ENCODE measurements at places on chromosomes 2 and 18.

DNA sequence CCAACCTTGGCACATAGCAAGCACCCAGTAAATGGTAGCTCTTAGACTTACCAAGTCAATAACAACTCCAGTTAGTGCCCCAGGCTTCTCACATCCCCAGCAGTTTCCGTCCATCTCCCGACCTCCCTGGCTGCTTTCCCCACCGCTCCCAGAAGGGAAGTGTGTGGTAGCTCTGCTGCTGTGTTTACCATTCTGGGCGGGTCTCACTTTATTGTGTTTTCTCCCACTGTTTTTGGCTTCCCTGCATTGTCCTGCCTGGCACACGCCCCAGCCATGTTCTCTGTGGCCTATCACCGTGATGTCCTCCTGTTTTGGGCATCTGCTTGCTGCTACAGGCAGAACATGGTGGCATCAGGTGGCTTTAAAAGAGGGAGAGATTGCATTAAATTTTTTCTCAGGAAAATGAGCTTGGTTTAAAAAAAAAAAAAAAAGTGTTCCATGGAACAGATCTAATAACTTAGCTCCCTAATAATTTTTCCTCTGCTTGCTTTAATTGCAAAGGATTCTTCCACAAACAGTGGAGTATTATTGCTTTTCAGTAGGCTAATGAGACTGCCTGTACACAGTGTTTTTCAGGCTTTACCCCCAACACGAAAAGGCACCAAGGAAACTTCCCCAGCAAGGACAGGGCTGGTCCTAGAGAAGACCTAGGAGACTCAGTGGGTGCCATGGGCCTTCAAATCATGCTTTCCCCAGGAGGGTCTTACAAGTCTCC is 8.0 kb upstream of the COX7A2L start:
- no peak for DNase-seq

- no peak for DNase-seq
These were observed 1.8 kb upstream of the BOK start for GRCh38 chr2:241556746-241557145.

- no peak for DNase-seq
These were observed 14.3 kb upstream of the TRIB2 start for GRCh38 chr2:12702168-12703121.

- no peak for DNase-seq
These were observed 11.0 kb downstream of the RAB11FIP5 start for GRCh38 chr2:73101626-73102256.

GRCh38 chr2:201638326-201638725 is 5.0 kb downstream of the TMEM237 start:
- DNase-seq, result no peak

DNA sequence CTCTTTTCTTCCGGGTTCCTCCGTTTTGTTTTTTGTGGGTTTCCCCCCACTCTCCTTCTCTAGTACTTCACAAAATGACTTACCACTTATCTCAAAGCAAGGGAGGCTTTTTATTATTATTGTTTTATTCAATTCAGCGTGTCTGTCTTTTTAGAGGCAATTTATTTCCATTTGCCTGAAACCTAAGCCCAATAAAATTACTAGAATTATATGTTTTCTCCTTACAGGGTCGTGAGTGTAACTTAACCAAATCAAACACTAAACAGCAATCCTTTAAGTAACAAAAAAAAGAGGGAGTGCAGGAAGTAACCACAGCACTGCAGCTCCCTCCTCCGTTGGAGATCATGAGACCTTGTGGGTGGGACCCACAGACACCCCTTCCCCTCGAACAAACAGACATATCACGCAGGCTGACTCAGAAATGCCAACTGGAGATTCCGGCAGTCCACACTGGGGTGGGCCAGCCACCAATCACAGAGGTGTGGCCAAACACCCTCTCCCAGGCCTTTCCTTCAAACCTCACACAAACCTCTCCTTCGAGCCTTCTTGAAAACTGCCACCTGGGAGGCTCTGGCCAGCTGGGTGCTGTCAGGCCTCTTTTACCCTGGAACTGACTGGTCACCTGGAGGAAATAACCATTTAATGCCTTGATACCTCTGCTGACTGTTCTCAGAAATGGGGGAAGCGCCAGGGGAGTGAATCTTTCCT is 207.1 kb upstream of the SMAD2 start:
- no peak for DNase-seq

- DNase-seq, result peak; percentile 61
These were observed 43.8 kb upstream of the GORASP2 start for GRCh38 chr2:170885130-170885791.

GRCh38 chr2:215928086-215928485 is 85.3 kb downstream of the MREG start:
- DNase-seq, result no peak

- no peak for DNase-seq
These were observed 81.2 kb downstream of the PLCL1 start for GRCh38 chr2:197885587-197885986.

DNA sequence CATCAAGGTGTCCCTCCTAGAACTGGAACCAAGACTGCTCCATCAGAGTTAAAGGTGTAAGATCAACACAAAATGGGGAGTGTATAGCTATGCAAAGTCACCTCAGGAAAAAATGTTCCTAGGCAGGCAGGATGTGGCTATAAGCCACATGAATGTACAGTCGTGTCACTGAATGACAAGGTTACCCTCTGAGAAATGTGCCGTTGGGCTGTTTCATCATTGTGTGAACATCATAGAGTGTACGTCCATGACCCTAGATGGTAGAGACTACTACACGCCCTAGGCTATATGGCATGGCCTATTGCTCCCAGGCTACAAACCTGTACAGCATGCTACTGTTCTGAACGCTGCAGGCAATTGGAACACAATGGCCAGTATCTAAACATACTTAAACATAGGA is 24.5 kb downstream of the TYMS start:
- no peak for DNase-seq

DNA sequence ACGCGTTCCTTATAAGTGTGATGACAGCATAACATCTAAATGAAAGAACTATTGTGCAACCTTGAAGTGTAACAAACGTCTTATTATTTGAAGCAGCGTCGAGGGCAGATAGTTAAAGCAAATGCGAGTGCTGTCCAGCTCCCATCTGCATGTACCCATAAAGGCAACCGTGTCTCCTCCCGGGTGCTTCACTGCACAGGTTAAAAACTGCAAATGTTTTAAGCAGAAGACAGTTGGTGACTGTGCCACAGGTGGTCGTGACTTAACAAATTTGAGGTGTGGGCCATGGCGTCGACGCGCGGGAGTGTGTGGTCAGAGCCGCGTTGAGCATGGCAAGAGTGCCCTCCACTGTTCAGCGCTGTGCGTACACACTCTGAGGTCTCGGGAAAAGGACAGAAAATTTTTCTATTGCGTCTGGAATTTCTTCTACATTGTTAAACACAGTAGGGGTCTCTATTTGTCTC is 6.4 kb downstream of the SALL3 start:
- DNase-seq, result peak; percentile 74

- DNase-seq, result no peak
These were observed 26.5 kb upstream of the CHST9 start for GRCh38 chr18:27211569-27211968.

DNA sequence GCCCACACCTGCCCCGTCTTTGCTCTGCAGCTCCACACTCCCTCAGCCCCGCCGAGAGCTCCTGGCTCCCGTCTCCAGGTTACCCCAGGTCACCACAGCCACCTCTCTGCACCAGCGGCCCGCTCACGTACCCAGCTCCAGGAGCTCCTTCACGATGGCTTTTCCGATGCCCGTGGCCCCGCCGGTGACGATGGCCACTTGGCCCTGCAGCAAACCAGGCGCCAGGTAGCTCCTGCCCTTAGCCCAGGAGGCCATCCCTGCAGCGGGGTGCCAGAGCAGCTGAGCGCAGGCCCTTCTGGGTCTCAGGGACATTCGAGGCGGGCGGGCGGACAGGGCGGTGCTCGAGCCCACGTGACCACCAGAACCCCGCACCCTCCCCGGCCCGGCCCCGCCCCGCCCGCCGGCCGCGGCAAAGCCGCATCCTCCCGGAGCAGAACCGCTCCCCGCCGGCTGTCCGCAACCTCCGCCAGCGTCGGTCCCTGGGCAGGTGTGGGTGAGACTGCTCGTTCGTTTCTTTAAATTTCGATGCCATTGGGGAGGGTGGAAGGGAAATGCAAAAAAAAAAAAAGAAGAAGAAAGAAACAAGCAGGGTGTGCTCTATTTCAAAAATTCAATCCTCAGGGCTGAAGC is at the start of the genes PECR and TMEM169:
PECR (minus strand) TSS at position 323 of the 630 bp plus-strand sequence; CDS start at position 255, 68 bp downstream.
TMEM169 (plus strand) TSS at position 433 of the 630 bp plus-strand sequence. CDS start 14,045 bp downstream, outside the sequence.
- peak; percentile 87 for DNase-seq

GRCh38 chr2:207112785-207113184 is 53.0 kb downstream of the KLF7 start:
- DNase-seq, result no peak

DNA sequence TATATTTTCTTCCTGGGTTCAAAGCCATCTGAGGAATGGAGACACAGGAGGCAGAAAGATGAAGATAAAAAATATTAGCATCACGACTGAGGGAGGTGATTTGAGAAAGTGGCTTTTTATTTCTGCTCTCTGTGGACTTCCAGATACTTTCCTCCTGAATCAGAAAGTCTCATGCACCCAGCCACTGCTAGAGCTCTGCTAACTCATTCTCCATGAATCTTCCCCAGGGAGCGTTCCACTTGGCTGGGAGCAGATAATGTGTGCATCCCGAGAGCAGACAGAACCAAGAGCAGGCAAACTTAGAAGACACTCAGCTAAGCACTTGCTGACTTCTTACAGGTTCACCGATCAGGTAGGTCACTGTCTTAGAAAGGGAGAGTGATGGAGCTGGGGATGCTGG is 264.1 kb upstream of the THUMPD2 start:
- no peak for DNase-seq

- no peak for DNase-seq
These were observed 55.2 kb downstream of the BCL11A start for GRCh38 chr2:60498127-60498815.

GRCh38 chr2:85273738-85274731 is 53.8 kb downstream of the TGOLN2 start:
- no peak for DNase-seq

GRCh38 chr2:181677912-181678586 is 2.3 kb downstream of the NEUROD1 start:
- DNase-seq, result peak; percentile 91

- no peak for DNase-seq
These were observed 685.5 kb downstream of the CPS1 start for GRCh38 chr2:211241891-211242290.

DNA sequence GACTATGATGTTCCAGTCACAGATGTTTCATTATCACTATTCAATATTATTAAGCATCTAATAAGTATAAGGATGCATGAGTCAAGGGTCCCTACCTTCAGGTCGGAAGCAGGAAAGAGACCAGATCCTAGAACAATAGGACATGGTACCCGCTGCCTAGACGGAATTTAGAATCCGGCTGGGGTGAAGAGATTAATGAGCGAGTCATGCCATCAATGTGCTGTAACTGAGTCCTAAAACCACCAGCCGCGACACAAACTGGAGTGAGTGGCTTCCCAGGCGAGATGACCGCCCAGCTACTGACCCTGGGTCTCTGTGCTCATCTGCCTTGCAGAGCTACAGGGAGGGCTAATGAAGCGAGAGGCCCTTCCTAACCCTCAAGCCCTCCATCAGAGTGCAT is 73.6 kb downstream of the DNMT3A start:
- DNase-seq, result no peak

DNA sequence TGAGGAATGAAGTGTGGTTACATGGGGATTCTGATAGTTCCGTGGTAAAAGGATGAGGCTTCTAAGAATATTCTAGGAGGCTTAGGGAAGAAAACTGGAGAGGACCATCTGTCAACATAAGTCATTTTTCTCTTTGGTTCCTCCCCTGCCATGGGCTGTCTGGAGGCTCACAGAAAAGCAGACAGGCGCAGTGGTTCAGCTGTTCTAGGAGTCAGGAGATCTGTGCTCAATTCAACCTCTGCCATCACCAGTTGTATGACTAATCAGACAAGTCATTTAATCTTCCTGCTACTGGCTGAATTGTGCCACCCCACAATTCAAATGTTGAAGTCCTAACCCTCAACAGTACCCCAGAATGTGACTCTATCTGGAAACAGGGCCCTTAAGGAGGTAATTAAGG is 36.4 kb downstream of the ADAM17 start:
- DNase-seq, result no peak

GRCh38 chr2:159926695-159927094 is 128.7 kb upstream of the CD302 start:
- DNase-seq, result no peak

GRCh38 chr2:15553951-15554350 is 7.2 kb downstream of the NBAS start:
- DNase-seq, result no peak

DNA sequence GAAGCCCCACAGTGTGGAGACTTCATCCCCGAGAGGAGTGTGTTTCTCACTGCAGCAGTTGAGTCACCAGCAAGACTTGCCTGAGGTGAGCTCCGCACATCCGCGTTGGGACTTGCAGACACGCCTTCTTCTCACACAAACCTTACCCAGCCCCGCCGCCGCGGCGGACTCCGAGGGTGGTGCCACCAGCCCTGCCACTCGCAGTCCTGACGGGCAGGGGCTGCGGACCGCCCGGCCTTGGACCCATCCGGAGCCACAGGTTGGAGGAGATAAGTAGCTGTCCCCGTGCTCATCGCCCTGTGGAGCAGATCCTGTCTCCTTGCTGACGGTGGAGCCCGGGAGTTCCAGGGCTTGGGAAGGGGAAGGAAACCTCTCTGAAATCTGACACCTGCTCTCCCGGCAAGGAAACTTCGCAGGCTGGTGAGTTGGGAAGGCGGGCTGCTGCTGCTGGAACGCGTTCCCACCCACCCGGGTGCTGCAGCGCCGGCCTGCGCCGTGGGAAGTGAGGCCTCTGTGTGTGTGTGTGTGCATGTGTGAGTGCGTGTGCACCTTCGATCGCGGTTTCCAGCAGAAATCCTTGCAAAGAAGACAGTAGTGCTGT is at the start of gene RAB27B:
RAB27B (plus strand) TSS at position 197 of the 601 bp plus-strand sequence. CDS start 49,109 bp downstream, outside the sequence.
- DNase-seq, result peak; percentile 96
